ENCODE measurements at places on chromosomes 6 and 20.

GRCh38 chr6:132404736-132405135 lies 3.5 kb upstream of the MOXD1 start:
- DNase-seq, result no peak

DNA sequence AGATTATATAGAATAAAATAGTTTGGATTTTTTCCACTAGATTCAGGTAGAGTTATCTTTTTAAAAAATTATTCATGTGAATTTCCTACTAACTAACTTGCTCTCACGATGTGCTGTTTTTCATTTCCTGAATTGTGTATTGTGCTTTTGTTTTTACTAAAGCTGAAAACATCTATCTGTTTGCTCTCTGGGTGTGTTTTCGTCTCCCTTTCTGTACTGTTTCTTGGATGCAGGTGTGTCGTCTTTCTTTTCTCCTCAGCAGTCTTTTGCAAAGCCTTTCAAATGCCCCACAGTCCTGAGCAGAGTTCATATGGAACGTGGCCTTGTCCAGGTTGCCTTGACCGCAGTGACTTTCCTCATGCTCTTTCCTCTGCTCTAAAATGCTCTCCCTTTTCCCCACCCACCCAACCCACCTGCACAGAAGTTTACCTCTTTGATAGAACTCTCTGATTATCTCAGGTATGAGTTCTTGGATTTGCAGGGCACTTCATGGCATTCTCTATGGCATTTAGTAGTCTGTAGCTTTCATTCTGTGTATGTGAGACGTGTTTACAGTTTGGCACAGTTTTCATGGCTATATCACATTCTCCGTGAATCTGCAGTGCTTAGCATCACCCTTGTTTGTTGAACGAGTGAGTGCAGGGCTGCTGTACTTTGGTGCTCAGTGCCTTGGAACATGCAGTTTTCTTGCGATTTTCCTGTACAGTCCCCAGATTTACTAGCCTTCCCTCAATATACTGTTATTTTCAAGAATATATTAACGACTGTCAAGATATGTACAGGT lies 77.1 kb downstream of the FARS2 start:
- no peak for DNase-seq

GRCh38 chr6:129321303-129321702 lies 388.7 kb downstream of the ARHGAP18 start:
- no peak for DNase-seq

- no peak for DNase-seq
Observed at GRCh38 chr6:36033935-36034334, 6.3 kb downstream of the MAPK14 start.

DNA sequence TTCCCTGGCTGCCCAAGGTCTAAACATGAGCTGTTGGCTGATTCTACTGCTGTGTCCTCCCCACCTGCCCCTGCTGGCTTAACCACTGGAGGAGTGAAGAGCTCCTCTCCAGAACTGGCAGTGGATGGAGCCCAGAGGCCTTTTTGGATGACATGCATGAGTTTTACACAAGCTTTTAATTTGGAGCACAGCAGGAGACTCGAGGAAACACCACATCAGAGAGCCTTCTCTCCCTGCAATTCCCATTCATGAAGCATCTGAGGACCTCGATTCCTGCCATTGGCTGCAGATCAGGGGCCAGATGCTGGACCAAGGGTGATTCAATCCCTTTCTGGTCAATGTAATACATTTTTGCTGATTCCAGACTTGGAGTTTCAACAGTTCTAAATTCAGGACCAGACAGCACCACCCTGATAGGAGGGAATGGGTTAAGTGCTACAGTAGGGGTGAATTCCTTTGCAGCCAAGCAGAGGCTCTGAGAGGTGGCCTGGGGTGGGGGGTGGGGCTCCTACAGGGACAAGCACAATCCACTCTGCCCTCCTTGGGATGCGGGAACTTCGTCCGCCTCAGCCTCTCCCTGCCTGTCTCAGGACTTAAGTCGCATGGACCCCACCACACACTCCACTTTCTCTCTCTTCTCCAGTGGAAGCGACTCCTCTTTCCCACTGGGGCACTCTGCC lies 599 bp upstream of the PSORS1C1 start:
- DNase-seq, result no peak

- peak; percentile 3 for DNase-seq
Observed at GRCh38 chr20:56875052-56875659, 246.1 kb downstream of the TFAP2C start.

DNA sequence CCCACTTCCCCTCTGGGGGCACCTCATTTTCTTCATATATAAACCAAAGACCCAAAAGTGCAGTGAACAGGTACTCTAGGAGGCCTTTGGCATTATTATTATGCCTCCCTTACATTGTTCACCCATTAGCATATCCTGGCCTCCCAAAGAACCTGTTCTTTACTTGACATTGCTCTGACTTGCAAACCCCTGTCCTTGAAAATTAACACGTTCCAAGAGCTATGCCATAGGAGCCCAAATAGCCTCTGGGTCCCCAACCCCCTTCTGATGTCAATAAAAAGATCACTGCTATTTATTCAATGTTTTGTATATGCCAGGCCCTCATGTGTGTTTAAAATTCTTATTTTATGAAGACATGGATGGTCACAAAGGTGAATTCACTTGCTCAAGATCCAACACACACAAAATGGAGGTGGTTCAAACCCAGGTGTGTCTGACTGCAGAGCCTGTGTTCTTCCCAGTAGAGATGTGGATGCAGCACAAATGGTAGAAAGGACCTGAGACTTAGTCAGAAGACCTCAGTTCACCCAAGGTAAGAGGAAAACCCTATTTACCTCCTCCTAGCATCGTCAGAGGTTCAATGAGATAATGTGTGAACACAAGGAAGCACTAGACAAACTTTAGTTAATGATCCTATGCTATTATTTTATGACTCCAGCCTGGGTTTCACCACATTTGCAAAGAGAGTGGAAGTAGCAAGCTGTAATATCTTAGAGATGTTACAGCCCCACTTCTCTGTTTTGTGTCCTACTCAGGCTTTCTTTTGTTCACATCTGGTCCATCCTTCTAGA lies 36.6 kb downstream of the BCL2L1 start:
- no peak for DNase-seq

DNA sequence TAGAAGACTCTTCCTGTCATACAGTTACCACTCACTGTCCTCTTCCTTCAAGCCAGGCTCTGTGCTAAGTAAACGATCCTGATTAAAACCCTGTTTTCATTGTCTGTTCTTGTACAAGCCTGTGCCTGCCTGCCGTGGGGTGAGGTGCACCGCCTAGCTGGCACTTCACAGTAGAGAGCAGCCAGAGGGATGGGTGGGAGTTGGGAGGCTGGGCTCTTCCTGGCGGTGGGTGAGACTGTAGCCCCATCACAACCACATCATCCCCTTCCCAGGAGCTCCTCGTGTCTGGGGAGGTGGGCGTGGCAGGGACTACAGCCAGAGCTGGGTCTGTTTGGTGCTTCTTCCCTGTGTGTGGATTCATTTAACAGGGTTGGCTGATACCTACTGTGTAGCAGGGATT lies 382.0 kb downstream of the TAF4 start:
- DNase-seq, result no peak

DNA sequence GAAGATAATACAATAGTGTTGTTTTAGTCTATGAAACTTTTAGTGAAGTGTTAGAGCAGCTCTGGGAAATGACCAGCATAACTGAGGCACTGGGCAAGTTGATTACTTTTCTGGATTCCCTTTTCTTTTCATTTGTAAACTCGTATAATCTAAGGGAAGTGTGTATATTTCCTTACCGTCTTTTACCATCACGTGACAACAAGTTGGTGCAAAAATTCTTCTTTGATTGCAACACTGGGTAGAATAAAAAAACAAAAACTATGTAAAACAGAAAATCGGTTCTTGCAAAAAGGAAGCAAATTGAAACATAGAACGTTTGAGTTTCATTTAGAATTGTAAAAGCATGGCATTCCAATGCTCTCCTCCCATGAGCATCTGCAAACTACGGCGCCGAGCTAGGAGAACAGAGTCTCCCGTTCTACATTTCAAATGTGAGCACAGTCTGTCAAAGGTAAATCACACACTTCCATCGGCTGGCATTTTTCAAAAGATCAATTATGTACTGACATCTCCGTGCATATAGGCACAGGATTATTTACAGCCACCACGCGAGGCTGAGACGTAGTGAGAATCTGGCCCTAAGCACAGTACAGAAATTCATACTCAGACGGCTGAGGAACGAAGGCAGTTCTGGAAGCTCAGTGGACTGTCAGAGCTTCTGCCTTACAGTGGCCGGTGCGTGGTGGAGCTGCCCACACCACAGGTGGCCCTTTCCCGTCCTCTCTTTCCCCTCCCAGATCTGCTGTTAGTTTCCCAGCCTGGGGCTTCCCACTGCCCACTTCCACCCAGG lies 314.0 kb downstream of the BMP7 start:
- no peak for DNase-seq

DNA sequence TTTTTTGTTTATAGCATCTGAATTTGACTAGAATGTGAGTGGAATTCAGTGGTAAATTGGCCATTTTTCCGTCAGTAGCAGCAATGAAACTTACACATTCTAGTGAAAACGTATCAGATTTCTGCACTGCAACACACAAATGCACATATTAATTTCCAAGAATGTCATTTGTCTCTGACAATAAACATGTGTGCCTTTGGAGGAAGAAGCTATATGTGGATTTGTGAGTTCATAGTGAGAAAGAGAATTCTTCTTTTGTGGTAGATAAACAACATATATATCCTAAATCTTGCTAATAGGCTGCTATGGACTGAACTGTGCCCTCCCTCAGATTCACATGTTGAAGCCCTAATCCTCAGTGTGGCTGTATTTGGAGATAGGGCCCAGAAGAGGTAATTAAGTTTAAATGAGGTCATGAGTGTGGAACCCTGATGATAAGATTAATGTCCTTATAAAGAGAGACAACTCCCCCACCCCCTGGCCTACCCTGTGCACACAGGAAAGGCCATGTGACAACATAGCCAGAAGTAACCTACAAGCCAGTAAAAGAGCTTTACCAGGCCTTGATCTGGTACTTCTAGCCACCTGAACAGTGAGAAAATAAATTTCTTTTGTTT lies 200.2 kb upstream of the EYA4 start:
- DNase-seq, result no peak

GRCh38 chr6:101534821-101535220 lies 141.3 kb downstream of the GRIK2 start:
- no peak for DNase-seq

DNA sequence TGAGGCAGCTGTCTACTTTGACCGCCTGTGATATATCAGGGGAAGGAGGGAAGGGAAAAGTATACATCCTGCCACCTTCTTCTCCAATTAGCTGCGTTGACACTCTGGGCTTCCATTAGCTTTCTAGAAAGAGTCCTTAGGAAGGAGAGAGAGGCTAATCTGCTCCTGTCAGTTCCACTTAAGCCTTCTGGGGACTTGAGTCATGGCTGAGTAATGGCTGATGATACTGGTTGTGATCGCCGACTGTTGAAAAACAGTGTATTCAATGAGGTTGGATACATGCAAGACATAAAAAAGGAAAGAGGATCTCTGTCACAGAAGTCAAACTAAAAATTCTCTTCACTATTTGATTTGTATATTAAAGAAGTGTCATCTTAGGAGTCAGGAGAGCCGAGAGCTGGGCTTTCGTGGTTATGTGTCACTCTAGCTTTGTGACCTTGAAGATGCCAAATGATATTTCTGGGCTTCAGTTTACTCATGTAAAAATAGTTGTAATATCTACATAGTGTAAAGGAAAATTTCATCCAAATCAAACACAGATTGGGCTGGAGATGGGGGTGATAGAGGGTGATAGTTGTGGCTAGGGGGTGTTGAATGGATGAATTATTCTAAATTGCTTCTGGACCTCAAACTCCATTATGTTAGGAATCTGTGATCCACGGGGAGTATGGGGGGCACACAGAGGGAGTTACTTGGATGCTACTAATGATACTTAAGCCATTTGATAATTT lies 189.0 kb downstream of the UST start:
- no peak for DNase-seq

GRCh38 chr6:72464246-72464645 lies 157.6 kb upstream of the KCNQ5 start:
- no peak for DNase-seq

DNA sequence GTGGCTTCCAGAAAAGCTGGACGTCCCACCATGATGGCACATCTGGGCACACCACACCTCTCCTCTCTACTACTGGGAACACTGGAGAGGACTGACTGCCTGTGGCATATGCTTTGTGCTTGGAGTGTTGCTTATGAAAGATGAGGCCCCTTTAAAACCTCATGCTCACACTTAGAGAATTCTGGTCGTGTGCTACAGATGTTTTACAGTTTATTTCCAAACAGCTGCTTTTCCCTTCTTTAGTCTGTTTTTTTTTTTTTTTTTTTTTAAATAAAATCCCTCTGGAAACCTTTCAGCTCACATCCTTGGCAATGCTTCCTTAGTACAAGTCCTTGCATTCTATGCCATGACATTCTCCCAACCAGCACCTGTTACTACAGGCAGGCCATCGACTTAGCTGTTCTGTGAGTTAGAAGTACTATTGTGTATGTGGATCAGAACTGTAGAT lies 60.3 kb downstream of the BMP6 start:
- no peak for DNase-seq

GRCh38 chr6:167588181-167588919 lies 238.4 kb upstream of the AFDN start:
- no peak for DNase-seq

DNA sequence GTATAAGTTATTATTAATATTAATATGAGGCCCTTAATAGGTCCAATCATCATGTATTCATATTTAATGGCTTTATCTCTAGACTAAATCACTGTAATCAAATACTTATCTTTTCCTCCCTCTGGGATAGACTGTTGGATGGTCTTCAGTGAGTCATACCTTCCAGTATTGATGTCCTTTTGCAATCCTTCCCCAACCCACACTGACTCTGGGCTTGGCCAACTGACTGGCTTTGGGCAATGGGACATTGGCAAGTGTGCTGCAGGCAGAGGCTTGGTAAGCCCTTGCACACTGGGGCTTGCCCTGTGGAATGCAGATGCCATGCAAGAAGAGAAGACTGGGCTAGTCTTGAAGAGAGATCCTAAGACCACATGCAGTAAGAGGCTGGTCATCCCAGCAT lies 136.6 kb downstream of the CCDC170 start:
- no peak for DNase-seq

DNA sequence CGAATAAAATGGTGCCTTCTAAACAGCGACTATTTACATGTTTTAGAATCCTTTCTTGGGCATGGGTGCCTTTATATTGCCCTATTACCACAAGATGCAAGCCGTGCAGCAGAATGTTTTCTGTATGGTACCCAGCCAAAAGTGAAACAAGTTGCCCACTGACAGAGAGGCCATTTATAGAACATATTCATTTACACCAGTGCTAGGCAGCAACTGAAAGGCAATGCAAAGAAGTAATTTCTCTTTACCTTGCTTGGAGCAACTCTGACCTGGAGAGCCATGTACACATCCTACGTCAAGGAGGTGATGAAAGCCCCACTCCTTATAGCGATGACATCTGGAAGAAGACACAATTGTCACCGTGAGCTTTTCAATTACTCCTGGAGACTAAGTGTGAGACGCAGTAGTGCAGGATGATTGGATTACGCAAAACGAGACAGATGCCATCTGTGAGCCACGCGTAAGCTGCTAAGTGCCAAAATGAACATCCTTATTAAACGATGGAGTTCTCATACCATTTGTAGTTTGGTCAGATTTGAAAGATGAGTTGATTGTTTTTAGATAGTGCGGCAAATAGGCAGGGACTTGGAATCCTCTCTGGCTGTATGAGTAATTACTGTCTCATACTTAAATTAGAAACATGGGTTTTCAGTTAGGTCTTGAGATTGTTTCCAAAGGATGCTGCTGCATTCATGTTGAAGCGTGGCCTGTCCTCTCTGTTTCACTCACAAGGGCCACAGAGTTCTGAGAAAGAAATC lies at the start of gene TMEM244:
TMEM244 (minus strand) TSS at position 408 of the 758 bp plus-strand sequence; CDS start at position 281, 127 bp downstream.
- no peak for DNase-seq

- no peak for DNase-seq
Observed at GRCh38 chr6:44635486-44635885, 248.0 kb downstream of the CDC5L start.

GRCh38 chr20:22412977-22413868 lies 171.1 kb downstream of the FOXA2 start:
- no peak for DNase-seq

Measured in AG04450 (cell line).